H4 (cell line): ENCODE measurements at places on chromosomes 7 and 10. TPM values are rescaled to one million over a fixed set of nuclear protein-coding genes. Genes with fewer than 3 reads are reported as not detected.

Gene MSS51
- 0.12 TPM in 1 of 2 replicates, not detected in the other for total RNA-seq

Gene SLC13A1
- total RNA-seq: not detected in 2 replicates

Gene CD36
- 1.2 and 5.2 TPM in 2 replicates for total RNA-seq

Gene TMEM140
- total RNA-seq: 18.6 and 27.3 TPM in 2 replicates
